ENCODE measurements at places on chromosomes 13 and 19. TPM values are rescaled to one million over a fixed set of nuclear protein-coding genes. Genes with fewer than 3 reads are reported as not detected.

GTF2F2 gene
- 14.6 TPM for polyA plus RNA-seq

GJB2 gene
- 0.13 TPM for polyA plus RNA-seq

KLK11 gene
- polyA plus RNA-seq = 0.53 TPM

TUBA3C gene
- not detected for polyA plus RNA-seq

FGF22 gene
- polyA plus RNA-seq = not detected

PEAK3 gene
- polyA plus RNA-seq = 0.10 TPM

UBE2S gene
- polyA plus RNA-seq = 3.2 TPM

HCN2 gene
- polyA plus RNA-seq = 0.13 TPM
